ENCODE measurements at places on chromosomes 2 and 18. TPM values are rescaled to one million over a fixed set of nuclear protein-coding genes. Genes with fewer than 3 reads are reported as not detected.

CPLX4 gene
- not detected for polyA plus RNA-seq

ATF2 gene
- 11.6 TPM for polyA plus RNA-seq

KANSL1L gene
- 22.2 TPM for polyA plus RNA-seq

NEU2 gene
- polyA plus RNA-seq: not detected

LYPD6 gene
- polyA plus RNA-seq: 4.6 TPM

LAMA1 gene
- polyA plus RNA-seq: 0.58 TPM

CD8B gene
- polyA plus RNA-seq: 2.2 TPM

SCLY gene
- polyA plus RNA-seq: 28.8 TPM

DPYSL5 gene
- 0.27 TPM for polyA plus RNA-seq

KCNJ13 gene
- 87.2 TPM for polyA plus RNA-seq

CHN1 gene
- 7.5 TPM for polyA plus RNA-seq

CELF4 gene
- 3.2 TPM for polyA plus RNA-seq

CROCC2 gene
- polyA plus RNA-seq: 0.18 TPM

ANKRD12 gene
- polyA plus RNA-seq: 7.5 TPM

SERPINB11 gene
- polyA plus RNA-seq: not detected

C2orf72 gene
- 7.6 TPM for polyA plus RNA-seq

LRRTM4 gene
- 0.07 TPM for polyA plus RNA-seq

FBXO48 gene
- 2.6 TPM for polyA plus RNA-seq

Data from small intestine (tissue), 16 donors.